Urinary bladder (tissue), 4 donors: ENCODE measurements at places on chromosomes 3 and 15. TPM values are rescaled to one million over a fixed set of nuclear protein-coding genes. Genes with fewer than 3 reads are reported as not detected.

The SLC9A9 gene
- 46.2 TPM for total RNA-seq

The SKOR1 gene
- total RNA-seq = 0.21 TPM

The GOLGA8S gene
- total RNA-seq = 0.21 TPM

The SLC22A13 gene
- total RNA-seq = 0.58 TPM

The TRMT10C gene
- total RNA-seq = 32.5 TPM

The TSEN2 gene
- 35.2 TPM for total RNA-seq

The ZIC1 gene
- total RNA-seq = not detected

The PLXND1 gene
- total RNA-seq = 126 TPM

The POPDC2 gene
- 11.5 TPM for total RNA-seq

The RHOV gene
- 9.3 TPM for total RNA-seq

- no peak for DNase-seq
Observed at GRCh38 chr3:85050821-85051220, 92.0 kb downstream of the CADM2 start.

GRCh38 chr3:154522036-154522602 is 92.1 kb upstream of the GPR149 start:
- DNase-seq = no peak

GRCh38 chr15:69972436-69972835 is 125.3 kb downstream of the TLE3 start:
- DNase-seq = no peak

DNA sequence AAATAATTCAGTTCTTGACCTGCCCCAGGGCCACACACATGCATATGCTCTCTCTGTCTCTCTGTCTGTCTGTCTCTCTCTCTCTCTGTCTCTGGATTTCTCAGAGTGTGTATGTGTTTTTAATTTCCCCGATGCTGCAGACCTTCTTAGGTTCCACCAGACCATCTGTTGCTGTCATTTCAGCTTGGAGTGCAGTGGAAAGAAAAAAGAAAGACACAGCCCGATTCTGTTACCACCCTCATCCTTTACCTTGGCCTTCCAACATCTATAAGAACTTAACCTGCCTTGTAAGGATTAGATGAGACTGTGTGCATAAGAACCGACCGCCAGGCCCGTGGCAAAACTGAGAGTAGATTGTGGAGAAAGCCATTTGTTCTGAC is 9.7 kb upstream of the PGPEP1L start:
- no peak for DNase-seq

DNA sequence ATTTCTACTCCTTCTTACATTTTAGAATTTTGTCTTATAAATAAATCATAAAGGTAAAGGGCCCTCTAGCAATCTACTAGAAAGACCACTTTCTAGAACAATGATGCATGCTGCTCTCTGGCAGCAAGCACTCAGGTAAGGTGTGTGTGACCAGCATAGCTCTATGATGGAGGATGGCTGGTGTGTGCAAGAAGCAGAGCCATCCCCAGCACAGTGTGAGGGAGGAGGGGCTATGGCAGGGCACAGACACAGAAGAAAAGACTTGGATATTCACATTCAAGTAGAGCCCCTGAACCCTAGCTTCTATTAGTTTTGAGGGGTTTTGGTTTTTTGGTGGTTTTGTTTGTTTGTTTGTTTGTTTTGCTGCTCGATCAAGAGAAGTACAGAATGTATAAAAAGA is 277.1 kb upstream of the CCDC54 start:
- no peak for DNase-seq

DNA sequence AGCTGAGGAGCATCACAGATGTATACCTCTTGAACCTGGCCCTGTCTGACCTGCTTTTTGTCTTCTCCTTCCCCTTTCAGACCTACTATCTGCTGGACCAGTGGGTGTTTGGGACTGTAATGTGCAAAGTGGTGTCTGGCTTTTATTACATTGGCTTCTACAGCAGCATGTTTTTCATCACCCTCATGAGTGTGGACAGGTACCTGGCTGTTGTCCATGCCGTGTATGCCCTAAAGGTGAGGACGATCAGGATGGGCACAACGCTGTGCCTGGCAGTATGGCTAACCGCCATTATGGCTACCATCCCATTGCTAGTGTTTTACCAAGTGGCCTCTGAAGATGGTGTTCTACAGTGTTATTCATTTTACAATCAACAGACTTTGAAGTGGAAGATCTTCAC is 3.0 kb downstream of the CCR8 start:
- no peak for DNase-seq

GRCh38 chr3:171980578-171981270 is 58.7 kb upstream of the FNDC3B start:
- no peak for DNase-seq

- no peak for DNase-seq
Observed at GRCh38 chr3:82509106-82509842, 747.8 kb upstream of the GBE1 start.

DNA sequence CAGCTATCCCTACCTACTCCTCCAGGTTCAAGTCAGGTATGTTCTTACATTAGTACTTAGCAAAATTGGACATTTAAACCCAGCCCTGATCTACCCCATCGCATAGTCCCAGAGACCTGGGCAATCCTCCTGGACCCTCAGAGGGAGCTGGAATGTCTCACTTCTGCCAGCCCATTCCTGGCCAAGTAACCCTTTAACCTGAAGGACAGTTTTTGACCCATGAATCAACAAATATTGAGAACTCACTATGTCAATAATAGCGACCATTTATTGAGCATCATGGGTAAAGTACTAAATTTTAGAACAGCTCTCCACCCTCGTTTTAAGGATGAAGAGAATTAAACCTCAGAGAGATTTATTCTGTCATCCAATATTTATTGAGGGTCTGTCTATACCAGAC is 70.4 kb downstream of the RBPMS2 start:
- no peak for DNase-seq

- no peak for DNase-seq
Observed at GRCh38 chr15:92869263-92869940, 30.7 kb upstream of the CHD2 start.

DNA sequence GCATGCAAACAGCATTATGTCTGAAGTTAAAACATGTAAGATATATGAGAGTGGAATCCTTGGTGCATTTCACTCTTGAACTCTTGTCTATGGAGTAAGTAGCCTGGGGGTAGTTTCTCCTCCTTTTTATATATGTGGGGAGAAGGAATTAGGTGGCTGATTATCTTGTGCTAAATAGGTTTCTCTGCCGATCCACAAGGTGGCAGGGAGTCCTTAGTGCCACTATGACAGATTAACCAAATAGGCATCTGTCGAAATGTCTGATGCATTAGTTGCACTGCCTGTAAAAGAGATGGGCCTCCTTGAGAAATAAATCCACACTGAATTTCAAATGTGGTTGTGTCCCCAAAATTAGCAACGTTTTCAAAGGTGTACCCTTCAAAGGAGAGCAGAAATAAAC is 170.1 kb downstream of the CNTN4 start:
- no peak for DNase-seq

GRCh38 chr15:69434679-69435078 is 17.9 kb upstream of the RPLP1 start:
- no peak for DNase-seq

DNA sequence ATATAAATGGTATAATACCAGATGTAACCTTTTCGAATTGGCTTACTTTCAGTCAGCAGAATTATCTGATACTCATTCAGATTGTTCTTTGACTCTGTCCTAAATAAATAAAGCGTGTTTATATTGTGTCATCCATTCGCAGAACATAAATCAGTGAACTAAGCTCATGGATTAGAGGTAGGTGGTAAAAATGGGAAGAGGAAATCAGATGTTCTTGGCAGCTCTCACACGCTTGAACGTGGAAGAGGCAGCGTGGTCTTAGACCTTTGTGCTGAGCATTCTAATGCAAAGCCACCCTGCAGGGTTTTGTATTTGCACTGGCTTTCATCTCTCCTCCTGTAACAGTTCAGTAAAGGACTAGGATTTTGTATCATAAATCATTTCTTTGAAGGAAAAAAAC is 441.4 kb downstream of the GABRG3 start:
- no peak for DNase-seq

DNA sequence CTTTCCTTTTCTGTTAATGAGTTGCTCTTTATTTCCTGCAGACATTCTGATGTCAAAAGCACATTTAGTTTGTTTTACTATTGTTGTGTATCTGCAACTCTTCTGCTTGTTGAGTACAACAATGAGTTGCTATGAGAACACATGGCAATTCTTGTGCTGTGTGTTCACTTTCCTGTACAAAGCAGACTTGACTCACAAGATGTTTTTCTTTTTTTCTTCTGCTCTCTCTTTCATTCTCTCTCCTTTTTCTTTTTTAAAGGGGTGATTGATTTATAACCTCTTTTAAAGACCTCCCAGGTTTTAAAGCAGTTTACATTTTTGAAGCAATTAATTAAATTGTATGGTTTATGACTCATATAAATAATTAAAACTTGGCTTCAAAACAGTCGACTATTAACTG is 31.6 kb upstream of the ABHD10 start:
- no peak for DNase-seq

DNA sequence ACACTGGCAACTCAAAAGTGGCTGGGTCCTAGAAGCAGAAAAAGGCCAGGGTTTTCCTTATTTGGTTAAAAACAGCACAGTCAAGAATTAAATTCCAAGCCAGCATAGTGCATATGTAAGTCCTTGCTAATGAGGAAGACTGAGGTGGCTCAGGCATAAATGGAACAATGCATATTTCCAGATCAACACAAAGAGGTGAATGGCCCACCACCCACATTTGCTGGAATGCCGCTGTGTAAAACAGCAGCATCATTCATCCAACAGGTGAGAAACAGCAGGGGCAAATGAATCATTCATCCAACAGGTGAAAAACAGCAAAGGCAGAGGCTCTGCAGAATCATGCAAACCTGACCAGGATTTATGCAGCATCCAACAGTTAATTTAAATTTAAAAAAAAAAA is 32.9 kb downstream of the GPR176 start:
- DNase-seq = no peak

- DNase-seq = peak; percentile 94
Observed at GRCh38 chr3:169771497-169772304, 1.5 kb upstream of the MYNN start.

DNA sequence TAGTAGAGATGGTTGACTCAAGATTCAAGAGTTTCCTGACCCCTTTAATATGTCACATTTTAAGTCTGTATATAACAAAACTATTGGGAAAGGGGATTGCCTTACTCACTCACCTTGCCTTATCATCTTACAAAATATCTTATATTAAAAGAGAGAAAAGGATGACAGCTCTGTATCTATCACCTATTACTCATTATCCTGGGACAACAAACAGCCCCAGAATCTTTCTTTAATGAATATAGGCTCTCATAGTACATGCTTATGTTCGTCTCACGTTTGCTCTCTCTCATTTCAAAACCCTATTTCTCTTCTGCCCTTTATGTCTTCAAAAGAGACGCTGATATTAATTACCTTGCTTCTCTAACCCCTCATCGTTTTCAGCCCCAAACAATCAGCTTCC is 1023.4 kb upstream of the CFAP20DC start:
- DNase-seq = no peak

- DNase-seq = no peak
Observed at GRCh38 chr3:80889535-80889934, 871.9 kb downstream of the GBE1 start.

DNA sequence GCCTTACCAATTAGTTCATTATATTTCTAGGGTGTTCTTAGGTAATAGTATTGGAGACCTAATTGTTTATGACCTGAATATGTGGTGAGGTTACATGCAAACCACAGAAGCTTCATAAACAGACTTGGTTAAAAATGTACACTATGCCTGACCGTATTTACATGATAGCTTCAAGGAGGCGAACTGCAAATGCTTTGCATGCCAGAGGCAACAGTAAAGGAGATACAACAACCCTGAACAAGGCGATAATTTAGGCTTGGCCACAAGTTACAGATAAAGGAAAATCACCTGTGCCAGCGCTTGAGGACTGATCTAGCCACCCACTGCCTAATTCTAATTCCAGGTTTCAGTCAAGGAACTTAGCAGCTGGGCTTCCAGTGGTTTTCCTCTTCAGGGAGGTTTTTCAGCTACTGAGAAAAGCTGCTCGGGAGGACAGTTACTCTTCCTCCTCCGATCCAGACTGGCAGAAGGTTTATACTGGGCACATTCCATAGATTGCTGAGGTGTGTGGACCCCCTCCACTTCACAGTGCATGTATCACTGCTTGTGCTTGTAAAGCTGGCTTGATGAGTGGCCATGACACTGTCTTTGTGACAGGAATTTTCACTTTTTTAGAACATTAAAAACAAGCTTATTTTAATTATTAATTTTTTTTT is 95.6 kb downstream of the DHX36 start:
- no peak for DNase-seq

DNA sequence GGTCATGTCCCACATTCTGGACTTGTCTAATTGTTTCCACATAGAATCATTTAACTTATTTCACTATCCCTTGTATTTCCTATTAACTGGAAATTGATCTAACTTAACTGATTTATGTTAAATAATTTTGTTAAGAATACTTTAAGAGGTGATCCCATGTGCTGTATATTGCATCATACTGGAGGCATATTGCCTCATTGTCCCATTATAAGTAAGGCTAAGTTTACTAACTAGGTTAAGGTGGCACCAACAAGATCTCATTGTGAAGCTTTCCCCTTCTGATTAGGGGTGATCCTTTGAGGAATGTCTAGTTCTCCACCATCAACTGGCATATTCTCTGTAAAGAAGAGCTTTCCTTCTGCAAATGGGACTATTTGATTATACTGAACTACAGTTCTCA is 24.4 kb downstream of the MAP1A start:
- DNase-seq = no peak

DNA sequence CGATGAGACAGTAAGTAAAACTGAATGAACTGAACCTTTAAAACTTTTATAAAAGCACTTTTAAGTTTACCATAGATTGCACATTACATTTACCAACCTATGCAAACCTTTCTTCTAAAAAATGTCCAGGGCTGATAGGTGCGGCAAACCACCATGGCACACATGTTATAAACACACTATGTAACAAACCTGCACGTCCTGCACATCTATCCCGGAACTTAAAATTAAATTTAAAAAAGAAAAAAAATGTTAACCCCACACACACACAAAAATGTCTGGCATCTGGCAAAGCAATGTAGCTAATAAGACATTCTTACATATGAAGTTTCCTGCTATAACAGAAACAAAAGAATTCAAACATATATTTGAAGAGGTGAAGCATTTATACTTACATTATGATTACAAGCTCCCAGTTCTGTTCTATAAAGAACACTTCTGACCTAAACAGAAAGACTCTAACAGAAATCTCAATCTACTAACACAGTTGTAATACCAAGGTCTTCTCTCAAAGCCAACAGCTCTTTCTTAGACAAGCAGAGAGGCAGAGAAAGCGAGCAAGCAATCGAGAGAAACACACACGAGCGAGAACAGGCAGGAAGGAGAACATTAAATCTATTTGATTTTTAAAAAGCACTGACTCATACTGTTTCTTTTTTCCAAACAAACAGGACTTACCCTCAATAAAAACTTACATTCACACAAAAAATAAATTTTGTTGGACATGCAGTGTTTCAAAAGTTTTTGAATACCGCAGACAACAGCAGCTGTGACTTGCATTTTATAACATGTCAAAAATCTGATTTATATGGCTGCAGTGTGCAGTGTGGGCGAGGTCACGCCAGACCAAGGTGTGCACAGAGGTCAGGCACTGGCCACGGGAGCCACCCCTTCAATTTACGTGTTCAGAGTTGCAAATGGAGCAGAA is at the start of gene NRG4:
Gene NRG4 (minus strand): TSS at position 798 of the 925 bp plus-strand sequence. CDS start 1,194 bp downstream, outside the sequence.
- no peak for DNase-seq

GRCh38 chr3:71525391-71525790 is 58.1 kb downstream of the FOXP1 start:
- no peak for DNase-seq
